ENCODE measurements at places on chromosomes 12 and 14. TPM values are rescaled to one million over a fixed set of nuclear protein-coding genes. Genes with fewer than 3 reads are reported as not detected.
A peak's percentile ranks its signal among the peaks of the same experiment; 100 is the strongest.

DNA sequence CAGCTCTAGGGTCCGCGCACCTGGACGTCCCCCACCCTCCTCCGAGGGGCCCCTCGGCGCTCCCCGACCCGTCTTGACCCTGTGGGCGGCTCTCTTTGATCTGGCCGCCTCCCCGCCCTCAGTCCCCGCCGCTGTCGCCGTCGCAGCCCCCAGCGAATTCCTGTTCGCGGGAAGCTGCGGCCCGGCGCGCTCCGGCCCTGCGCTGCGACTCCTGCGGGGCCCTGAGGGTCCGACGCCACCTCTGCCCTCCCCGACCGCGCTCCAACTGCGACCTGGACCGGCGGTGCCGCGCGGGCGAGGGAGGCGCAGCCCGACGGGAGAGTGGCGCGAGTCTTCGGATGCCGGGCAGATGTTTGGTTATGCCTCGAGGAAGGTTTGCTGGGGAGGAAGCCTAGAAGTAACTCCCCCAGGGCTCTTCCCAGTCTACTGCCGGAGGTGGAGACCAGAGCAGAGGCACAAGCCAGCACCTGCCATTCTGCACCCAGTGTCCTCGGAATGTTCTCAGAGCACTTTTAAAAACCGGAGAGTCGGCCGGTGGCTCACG lies 440 bp upstream of the ISM2 start:
- H3K27me3 ChIP-seq = peaks cover 36% of the 10 kb centered on the region
- H3K36me3 ChIP-seq = no peaks in the 10 kb centered on the region
- no peak overlapping the region for H3K27ac ChIP-seq
- peak; percentile 59 for DNase-seq

- no peaks in the 10 kb centered on the region for H3K36me3 ChIP-seq
- H3K27me3 ChIP-seq = no peaks in the 10 kb centered on the region
- H3K27ac ChIP-seq = no peak overlapping the region
- H3K4me1 ChIP-seq = no peaks in the 10 kb centered on the region
These were observed 2.0 kb upstream of the CACNA2D4 start for GRCh38 chr12:1920436-1920835.

GRCh38 chr12:89192429-89192828 lies 159.9 kb downstream of the DUSP6 start:
- no peaks in the 10 kb centered on the region for H3K36me3 ChIP-seq
- H3K27me3 ChIP-seq = no peaks in the 10 kb centered on the region
- H3K27ac ChIP-seq = no peak overlapping the region

DNA sequence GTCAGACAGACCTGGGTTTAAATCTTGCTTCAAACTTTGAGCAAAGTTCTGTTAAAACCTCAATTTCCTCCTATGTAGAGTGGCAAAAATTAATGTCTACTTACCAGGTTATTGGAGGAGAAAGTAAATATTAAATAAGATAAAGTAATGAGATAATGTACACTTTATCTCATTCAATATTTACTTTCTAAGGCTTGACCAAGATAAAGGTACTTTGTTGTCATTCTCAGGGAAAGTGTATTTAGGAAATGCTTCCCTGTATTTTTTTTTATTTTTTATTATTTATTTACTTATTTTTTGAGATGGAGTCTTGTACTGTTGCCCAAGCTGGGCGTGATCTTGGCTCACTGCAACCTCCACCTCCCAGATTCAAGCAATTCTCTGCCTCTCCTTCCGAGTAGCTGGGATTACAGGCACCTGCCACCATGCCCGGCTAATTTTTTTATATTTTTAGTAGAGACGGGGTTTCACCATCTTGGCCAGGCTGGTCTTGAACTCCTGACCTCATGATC lies 4.7 kb downstream of the FAM161B start:
- DNase-seq = no peak
- peaks cover 17% of the 10 kb centered on the region for H3K4me1 ChIP-seq
- H3K4me3 ChIP-seq = no peak overlapping the region
- no peaks in the 10 kb centered on the region for H3K27me3 ChIP-seq
- H3K36me3 ChIP-seq = peaks cover 7% of the 10 kb centered on the region

GRCh38 chr14:38357557-38357956 lies 101.7 kb upstream of the CLEC14A start:
- H3K27ac ChIP-seq = no peak overlapping the region
- H3K4me1 ChIP-seq = no peaks in the 10 kb centered on the region
- no peak for DNase-seq

GRCh38 chr12:99529966-99530365 lies 117.6 kb upstream of the GARIN6 start:
- H3K36me3 ChIP-seq = no peaks in the 10 kb centered on the region
- DNase-seq = no peak
- H3K4me3 ChIP-seq = no peak overlapping the region
- H3K4me1 ChIP-seq = no peaks in the 10 kb centered on the region
- H3K27ac ChIP-seq = no peak overlapping the region

DNA sequence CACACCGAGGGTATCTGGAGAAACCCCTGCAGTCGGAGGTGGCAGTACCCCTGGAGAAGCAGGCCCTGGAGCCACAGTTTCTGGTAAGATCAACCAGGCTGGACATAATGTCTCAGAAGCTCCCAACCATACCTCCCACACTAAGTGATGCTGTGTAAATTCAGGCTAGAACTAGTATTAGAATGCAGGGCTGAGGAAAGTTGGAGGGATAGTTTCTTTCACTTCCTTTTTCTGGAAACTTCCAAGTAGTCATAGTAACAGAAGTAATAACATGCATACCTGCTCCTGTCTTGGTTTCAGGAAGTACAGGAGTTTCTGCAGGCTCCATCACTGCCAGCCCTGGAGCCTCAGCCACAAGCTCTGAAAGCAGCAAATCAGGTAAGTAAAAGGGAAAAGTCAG lies 228.1 kb upstream of the CNTN1 start:
- no peak overlapping the region for H3K27ac ChIP-seq
- no peaks in the 10 kb centered on the region for H3K4me1 ChIP-seq

DNA sequence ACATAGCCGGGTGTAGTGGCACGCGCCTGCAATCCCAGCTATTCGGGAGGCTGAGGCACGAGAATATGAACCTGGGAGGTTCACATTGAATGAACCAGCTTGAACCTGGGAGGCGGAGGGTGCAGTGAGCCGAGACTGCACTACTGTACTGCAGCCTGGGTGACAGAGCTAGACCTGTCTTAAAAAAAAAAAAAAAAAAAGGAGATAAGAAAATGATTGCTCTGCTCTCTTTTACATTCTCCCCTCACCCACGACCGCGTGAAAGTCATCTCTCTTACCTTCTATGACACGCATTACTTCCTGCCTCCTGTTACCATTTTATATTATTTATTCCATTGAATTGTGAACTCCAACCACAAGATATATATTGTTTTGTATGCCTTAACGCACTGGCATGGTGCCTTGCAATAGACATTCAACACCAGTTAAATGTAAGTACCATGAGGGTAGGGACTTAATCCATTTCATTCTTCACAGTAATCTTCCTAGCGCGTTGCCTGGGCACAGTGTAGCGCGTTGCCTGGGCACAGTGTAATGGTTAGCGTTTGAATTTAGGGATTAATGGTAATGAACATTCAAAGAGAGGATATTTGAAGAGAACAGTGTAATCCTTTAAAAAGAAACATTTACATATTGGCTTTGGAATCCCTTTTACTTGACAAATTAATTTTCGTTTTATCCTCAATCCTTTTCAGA lies 2.7 kb downstream of the RAP1B start:
- DNase-seq = no peak
- peaks cover 64% of the 10 kb centered on the region for H3K4me1 ChIP-seq
- H3K36me3 ChIP-seq = no peaks in the 10 kb centered on the region
- peak overlapping the region; percentile 96 for H3K27ac ChIP-seq
- H3K4me3 ChIP-seq = peak overlapping the region; percentile 87
- no peaks in the 10 kb centered on the region for H3K27me3 ChIP-seq

DNA sequence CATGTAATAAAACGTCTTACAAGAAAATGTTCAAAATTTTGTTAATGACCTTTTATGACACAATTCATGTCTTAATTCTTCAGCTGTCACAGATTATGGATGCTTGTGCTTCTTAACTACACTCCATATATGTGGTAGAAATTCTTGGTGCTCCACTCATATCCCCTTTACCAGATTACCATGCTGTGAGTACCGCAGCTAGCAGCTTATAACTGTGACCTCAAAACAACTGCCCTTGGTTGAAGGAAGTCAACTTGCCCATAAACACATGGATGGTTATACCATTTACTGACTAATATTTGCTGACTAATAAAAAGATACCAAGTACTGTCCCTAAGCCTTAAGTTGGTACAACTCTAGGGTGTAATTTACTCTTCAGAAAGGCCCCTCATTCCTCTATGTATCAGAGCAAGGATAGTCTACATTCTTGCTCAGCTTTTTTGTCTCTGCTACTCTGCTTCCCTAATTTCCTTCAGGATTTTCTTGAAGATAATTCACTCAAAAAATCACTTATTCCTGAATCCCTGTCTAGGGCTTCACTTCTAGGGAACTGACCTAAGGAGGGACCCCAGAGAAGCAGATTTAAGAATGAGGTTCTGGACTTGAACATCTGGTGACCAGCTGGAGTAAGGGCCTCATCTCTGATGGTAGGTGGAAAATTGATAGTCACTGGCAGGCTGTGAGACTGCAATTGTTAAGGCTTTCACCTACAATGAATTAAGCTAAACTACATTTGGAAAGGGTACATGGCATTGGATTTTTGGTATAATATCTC lies 152.3 kb downstream of the SLC6A15 start:
- H3K36me3 ChIP-seq = no peaks in the 10 kb centered on the region
- no peaks in the 10 kb centered on the region for H3K4me1 ChIP-seq
- no peaks in the 10 kb centered on the region for H3K27me3 ChIP-seq
- no peak for DNase-seq
- no peak overlapping the region for H3K4me3 ChIP-seq

GRCh38 chr12:48750215-48750614 lies 33.7 kb upstream of the CCNT1 start:
- no peak for DNase-seq
- H3K27ac ChIP-seq = no peak overlapping the region
- H3K36me3 ChIP-seq = no peaks in the 10 kb centered on the region
- H3K4me1 ChIP-seq = no peaks in the 10 kb centered on the region

DNA sequence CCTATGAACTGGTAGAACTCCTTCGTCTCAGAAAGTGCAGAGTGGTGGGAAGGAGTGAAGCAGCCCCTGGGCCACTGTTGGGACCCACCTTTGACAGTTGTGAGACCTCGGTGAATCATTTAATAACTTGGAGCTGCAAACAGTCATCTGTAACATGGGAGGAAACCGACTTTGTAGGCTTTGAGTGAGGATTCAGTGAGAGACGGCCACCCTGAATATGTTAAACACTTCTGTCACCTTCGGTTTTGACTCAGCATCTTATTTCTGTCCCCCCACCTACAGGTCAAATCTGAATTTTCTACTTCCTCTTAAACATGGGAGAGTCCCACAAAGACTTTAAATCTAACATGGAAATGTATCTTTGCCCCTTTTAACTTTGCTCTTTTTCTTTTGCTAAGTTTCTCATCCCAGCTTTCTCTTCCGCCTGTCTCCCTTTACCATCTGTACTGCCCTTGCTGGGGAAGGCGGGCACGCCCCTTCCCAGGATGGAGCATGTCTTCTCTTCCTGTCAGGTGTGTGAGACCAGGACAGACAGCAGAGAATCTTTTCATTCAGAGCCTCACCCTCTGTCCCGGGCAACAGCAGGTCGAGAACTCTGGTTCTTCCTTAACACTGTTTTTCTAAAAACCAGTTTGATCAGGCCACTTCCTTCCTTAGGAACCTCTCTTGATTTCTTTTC lies 37.1 kb downstream of the ZC3H14 start:
- H3K27ac ChIP-seq = no peak overlapping the region
- DNase-seq = no peak
- H3K4me3 ChIP-seq = no peak overlapping the region
- no peaks in the 10 kb centered on the region for H3K27me3 ChIP-seq
- no peaks in the 10 kb centered on the region for H3K4me1 ChIP-seq

- no peaks in the 10 kb centered on the region for H3K27me3 ChIP-seq
- no peaks in the 10 kb centered on the region for H3K4me1 ChIP-seq
- no peaks in the 10 kb centered on the region for H3K36me3 ChIP-seq
- H3K4me3 ChIP-seq = no peak overlapping the region
These were observed 65.7 kb downstream of the TBX5 start for GRCh38 chr12:114340231-114340630.

GRCh38 chr12:13230500-13230899 lies 34.0 kb downstream of the EMP1 start:
- DNase-seq = no peak
- no peaks in the 10 kb centered on the region for H3K27me3 ChIP-seq
- no peak overlapping the region for H3K27ac ChIP-seq
- H3K36me3 ChIP-seq = no peaks in the 10 kb centered on the region
- H3K4me3 ChIP-seq = no peak overlapping the region

DNA sequence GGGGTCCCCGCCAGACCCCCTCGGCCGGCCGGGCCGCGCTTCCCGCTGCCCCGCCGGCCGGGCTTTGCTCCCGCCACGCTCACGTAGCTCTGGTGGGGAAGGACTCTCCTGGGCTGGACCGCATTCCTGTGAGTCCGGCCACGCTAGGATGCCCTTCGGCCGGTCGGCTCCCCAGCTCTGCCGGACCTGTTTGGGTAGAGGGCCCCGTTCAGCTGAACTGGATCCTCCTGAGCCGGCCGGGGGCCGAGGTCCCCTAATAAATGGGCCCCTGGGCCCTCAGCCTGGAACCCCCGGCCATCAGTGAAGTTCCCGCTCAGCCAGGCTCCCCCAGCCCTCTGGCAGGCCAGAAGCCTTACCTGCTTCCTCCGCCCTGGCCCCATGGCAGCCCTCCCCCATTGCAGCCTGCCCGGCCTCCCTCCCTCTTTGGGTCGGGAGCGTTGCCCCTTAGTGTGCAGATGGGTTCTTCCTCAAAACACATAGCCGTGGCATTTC lies 593 bp downstream of the UNC119B start:
- H3K36me3 ChIP-seq = peaks cover 20% of the 10 kb centered on the region
- peak overlapping the region; percentile 90 for H3K4me3 ChIP-seq
- peak; percentile 70 for DNase-seq
- H3K4me1 ChIP-seq = peaks cover 16% of the 10 kb centered on the region
- H3K27ac ChIP-seq = peak overlapping the region; percentile 84

GRCh38 chr12:122215771-122216170 lies 10.1 kb downstream of the DIABLO start:
- H3K27me3 ChIP-seq = no peaks in the 10 kb centered on the region
- no peak for DNase-seq
- no peak overlapping the region for H3K4me3 ChIP-seq
- H3K36me3 ChIP-seq = peaks cover 95% of the 10 kb centered on the region

DNA sequence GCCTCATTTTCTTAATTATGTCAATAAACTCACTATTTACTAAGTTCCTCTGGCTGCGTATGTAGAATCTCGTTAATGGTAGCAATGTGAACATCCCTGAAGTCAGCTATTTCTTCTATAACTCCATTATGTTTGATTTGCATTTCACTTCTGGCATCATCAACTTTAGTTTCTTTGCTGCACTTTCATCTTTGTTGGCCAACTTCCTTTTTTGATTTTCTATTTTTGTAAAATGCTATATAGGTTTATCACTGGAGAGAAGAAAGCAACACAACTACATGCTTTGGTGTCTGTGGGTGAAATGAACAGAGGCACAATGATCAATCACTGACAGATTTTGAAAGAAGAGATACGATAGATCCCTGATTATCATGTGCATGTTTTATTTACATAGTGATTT lies 58.5 kb upstream of the ATF7IP start:
- no peaks in the 10 kb centered on the region for H3K27me3 ChIP-seq
- no peaks in the 10 kb centered on the region for H3K4me1 ChIP-seq
- H3K36me3 ChIP-seq = no peaks in the 10 kb centered on the region
- no peak overlapping the region for H3K27ac ChIP-seq

- no peaks in the 10 kb centered on the region for H3K4me1 ChIP-seq
- H3K27me3 ChIP-seq = no peaks in the 10 kb centered on the region
- no peak for DNase-seq
These were observed 58.5 kb downstream of the GPR135 start for GRCh38 chr14:59406454-59407245.

Gene A2M
- 2,772 TPM for total RNA-seq

Gene C3AR1
- 45.0 TPM for total RNA-seq

Gene ASPG
- 5.3 TPM for total RNA-seq

Gene MYL2
- not detected for total RNA-seq

Gene TAS2R14
- 2.5 TPM for total RNA-seq

Gene PLEKHH1
- 2.3 TPM for total RNA-seq

Gene TMEM132C
- 0.64 TPM for total RNA-seq

Gene RGS6
- total RNA-seq = 2.6 TPM

Gene KLRF1
- total RNA-seq = 2.7 TPM

Data from upper lobe of right lung (tissue), 1 donor.